ENCODE measurements at places on chromosomes 16 and 17.
A peak's percentile ranks its signal among the peaks of the same experiment; 100 is the strongest.

DNA sequence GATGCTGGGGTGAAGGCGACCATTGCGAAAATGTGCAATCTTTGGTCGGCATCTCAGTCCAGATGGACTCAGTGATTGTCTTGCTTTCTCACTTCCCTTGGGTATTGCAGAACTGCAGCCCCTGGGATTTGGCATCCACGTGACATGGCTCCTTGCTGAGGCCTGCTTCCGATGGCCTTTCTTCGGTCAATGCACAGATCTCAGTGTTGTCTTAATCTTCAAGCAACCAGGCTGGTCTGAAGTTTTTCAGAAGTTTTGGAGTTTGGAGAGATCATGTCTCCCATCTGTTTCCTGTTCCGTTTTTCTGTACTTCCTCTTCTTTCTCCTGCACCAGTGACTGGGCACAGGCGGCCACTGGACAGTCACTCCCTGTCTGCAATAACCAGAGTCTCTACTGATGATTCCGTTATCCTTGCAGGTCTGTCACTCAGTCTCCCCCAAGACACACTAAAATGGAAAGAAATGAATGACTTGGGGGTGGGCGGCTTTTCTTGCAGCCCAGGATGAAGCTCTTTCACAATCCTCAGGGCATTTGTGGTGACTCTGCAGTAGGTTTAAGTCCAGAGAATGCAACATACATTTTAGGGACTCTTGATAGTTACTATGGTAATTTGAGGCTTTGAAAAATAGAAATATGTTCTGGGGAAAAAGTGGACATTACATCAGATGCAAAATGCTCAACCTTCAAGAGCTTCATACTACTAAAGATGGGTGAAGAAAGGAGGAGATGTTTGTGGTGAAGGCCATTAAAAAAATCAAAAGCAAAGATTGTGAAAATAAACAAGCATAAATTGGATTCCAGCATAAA lies 106.3 kb upstream of the ZFHX3 start:
- no peak for DNase-seq

GRCh38 chr16:56669005-56669839 lies at the start of gene MT1H:
Gene MT1H (plus strand): TSS chr16:56669814. CDS start chr16:56669885, 71 bp downstream.
- no peak for DNase-seq

DNA sequence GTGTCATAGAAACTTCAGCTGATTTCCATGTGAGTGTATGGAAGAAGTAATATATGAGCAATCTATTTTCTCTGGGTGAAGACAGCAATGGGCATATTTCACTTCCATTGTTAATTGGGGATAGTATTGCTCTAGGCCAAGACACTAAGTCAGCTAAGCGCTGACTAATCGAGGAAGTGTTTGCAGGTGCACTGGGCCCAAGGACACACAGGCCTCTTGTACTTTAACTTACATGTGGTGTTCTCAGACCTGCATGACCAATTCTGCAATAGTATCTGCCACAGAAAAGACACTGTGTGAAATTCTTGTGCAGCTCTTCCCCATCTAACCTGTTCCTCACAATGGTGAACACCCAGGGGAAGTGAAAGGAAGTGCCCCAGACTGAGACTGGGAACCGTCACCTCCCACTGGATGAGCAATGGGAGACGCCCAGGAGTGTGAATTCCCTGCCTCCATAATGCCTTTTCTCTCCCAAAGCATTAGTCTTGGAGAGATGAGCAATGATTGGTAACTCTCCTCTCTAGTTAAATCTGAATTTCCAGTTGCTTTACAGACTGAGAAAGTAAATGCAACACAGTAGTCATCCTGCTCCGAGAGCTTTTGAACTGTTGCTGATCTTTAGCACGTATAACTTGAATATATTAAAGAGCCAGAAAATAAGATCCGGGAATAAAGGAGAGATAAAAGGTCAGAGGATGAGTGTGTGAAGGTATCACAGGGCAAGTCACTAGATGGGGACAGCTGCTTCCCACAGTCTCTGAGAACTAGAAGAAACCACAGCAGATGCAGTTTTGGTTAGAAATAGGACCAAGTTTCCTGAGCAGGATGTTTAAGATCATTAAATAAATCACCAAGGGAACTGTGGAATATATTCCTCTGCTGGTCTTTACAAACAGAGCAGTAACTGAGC lies 82.6 kb downstream of the CDK5R1 start:
- DNase-seq, result no peak

- DNase-seq, result peak; percentile 54
These were observed 9.1 kb upstream of the PPP1R1B start for GRCh38 chr17:39617446-39618245.

DNA sequence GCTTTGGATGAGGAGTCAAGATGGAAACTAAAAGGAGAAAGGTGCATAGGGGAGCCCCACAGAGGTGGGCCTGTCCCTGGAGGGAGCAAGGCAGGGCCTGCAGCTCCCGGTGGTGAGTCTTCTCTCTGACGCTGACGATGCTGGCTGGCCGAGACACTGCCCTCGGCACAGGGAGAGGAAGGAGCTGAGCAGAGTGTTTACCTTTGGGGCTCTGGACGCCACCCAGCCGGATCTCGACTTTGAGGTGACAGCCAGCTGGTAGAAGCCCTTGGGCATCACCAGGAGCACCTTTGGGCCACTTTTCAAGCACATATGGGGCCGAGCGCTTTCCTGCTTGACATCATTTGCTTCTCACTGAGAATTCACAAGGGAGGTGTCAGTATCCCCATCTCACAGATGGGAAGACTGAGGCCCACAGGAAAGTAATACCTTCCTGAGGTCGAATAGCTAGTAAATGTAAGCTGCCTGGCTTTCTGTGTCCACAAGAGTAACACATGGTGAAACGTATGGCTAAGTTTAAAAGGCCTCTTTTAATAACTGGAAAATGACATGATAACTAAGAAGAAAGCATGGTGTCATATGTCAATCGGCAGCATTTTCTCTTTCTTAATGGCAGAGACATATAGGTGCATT lies 294.3 kb upstream of the TNRC6C start:
- DNase-seq, result no peak

- DNase-seq, result peak; percentile 59
These were observed 456.9 kb downstream of the TOX3 start for GRCh38 chr16:52090080-52090479.

- DNase-seq, result no peak
These were observed 115.1 kb upstream of the PMFBP1 start for GRCh38 chr16:72286936-72287620.

- no peak for DNase-seq
These were observed 69.3 kb downstream of the DNAH3 start for GRCh38 chr16:21081329-21081728.

GRCh38 chr17:45639297-45639849 lies 144.7 kb upstream of the CRHR1 start:
- no peak for DNase-seq
